CD4-positive, alpha-beta T cell treated with Interleukin-6 at 100 ng/mL for 8 hours (primary cell): ENCODE measurements at places on chromosomes 4 and X.

DNA sequence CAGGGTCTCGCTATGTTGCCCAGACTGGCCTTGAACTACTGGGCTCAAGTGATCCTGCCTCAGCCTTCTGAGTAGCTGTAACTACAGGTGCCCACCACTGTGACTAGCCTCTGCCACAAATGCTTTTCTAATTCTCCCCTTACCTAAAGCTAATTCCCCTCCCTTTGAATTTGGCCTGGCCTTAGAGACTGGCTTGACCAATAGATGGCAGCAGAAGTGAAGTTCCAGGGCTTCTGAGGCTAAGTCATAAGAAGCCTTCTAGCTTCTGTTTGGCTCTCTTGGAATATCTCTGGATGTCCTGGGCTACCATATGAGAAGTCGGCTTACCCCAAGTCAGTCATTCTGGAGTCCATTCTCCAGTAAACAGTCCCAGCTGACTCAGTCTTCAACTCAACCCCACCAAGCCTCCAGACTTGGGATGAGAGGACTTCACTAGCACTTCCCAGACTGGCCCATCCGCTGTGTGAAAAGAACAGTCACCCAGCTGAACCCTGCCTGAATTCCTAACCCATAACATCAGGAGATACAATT lies 61.0 kb downstream of the HPRT1 start:
- no peak for DNase-seq

- DNase-seq, result no peak
Observed at GRCh38 chrX:29545878-29546277, 669.5 kb upstream of the MAGEB2 start.

GRCh38 chr4:164956766-164957643 lies 20.5 kb downstream of the TRIM61 start:
- peak; percentile 59 for DNase-seq

GRCh38 chr4:155660436-155660835 lies 6.2 kb upstream of the GUCY1A1 start:
- no peak for DNase-seq

DNA sequence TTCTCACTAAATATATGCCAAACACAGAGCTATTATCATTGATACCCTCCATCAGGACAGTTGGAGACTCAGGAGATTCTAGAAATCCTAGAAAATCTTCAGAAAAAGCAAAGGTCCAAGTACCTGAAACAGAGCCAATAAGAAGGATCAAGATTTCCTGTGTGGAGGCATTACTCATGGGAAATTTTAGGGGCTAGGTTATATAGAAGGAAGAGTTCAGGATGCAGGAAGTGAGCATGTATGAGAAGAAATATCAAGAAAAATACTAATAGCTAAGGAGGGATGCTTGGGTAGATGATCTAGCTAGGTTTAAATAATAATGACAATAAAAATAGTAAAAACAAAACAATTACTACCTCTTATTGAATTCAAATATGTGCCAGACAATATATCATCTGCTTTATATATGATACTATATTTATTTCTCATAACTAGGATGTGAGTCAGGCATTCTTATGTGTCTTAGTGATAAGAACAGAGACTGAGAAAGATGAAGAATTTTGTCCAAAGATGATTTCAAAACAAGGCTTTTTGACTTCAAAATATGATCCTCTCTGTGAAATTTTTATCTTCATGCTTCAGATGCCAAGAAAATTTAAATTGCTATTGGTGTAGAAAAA lies 66.4 kb upstream of the HHIP start:
- DNase-seq, result no peak

- DNase-seq, result no peak
Observed at GRCh38 chrX:10178866-10179463, 22.2 kb downstream of the CLCN4 start.

DNA sequence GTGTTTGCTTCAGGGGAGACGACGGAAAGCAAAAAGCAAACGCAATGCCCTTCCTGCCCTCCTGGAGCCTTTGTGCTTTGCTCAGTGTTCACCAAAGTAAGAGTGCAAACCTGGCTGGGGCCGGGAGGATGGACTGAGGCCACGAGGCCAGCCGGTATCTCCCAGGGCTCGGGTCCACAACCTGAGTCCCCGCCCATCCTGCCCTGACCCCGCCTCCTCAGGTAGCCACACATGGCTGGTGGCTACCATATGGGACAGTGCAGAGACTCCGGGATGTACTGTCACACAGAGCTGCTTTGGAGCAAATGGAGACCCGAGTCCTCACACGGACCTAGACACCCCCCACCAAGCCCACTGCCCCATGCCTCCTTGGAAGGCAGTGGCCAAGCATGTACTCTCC lies 4.8 kb downstream of the ATP2B3 start:
- no peak for DNase-seq

GRCh38 chr4:153207567-153207966 lies 3.3 kb downstream of the TRIM2 start:
- DNase-seq, result no peak

GRCh38 chr4:5399790-5400421 lies 308.5 kb downstream of the EVC2 start:
- no peak for DNase-seq

DNA sequence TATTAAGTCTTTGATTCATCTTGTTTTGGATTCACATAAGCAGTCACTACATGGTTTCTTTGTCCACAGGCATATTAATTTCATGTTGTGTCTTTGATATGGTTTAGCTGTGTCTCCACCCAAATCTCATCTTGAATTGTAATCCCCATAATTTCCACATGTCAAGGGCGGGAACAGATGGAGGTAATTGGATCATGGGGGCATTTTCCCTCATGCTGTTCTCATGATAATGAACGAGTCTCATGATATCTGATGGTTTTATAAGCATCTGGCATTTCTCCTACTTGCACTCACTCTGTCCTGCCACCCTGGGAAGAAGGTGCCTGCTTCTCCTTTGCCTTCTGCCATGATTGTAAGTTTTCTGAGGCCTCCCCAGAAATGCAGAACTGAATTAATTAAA lies 1811.2 kb upstream of the PCDH10 start:
- no peak for DNase-seq

- no peak for DNase-seq
Observed at GRCh38 chr4:108651014-108651791, 804 bp downstream of the OSTC start.

GRCh38 chr4:42640613-42641012 lies 16.3 kb downstream of the ATP8A1 start:
- no peak for DNase-seq

DNA sequence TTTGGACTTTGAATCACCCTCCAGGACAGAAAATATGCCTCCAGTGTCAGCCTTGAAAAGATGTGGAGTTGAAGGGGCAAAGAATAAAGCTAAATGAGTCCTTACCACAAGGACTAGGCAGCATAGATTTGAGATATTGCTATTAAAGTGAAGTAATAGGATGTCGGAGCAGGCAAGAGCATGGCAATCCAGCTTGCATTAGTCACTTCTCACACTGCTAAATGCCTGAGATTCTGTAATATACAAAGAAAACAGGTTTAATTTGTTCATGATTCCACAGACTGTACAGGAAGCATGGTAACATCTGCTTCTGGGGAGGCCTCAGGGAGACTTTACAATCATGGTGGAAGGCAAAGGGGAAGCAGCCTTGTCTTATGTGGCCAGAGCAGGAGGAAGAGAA lies 109.8 kb upstream of the PCDH7 start:
- DNase-seq, result no peak

DNA sequence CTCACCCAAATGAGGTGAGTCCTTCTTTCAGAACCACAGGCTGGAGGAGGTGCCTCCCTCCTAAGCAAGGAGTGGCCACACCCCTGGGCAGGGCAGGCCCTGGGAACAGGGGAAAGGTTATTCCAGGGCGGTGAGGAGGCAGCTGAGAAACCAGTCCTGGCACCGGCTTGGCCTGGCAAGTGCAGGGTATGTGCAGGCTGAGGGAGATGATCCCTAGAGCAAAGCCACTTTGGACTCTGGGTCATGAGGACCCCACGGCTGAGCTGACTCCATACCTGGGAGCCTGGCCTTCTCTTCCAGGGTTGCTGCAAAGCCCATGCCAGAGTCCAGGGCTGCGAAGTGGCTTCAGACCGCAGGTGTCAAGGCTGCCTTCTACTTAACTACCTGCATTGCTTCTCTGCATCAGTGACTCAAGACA lies 49.5 kb upstream of the HELT start:
- no peak for DNase-seq

DNA sequence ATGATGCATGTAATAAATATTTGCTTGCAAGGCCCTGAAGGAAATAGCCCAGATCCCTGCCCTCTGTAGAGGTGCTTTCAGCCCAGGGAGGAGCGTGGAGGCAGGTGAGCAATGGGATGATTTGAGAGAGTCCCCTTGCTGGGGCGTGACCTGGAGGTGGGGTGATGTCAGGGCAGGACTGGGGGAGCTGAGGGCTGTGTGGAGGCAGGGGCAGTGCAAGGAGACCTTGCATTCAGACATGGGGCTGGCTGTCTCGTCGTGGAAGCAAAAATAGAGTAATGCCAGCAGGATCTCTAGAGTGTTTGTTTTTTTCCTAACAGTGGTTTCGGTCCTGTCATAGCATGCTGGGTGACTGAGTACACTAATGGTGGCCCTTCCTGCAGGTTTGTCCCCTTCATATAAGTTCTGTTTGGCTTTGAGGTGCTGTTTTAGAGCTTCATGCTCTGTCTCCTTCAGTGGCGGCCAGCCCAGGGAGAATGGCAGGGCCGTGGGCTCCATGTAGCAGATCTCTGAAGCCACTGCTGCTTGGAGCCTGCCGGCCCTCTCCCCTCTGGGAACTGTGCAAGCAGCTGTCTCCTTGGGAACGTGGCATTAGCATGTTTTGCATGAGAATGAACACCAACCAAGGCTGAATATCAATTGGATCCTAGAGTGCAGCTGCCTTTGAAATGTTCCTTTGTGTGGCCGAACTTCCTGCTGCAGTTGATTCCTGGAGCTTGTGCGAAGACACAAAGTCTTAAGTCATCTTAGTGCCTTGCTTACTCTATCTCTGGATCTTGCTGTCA lies 39.3 kb upstream of the CLDN34 start:
- no peak for DNase-seq

DNA sequence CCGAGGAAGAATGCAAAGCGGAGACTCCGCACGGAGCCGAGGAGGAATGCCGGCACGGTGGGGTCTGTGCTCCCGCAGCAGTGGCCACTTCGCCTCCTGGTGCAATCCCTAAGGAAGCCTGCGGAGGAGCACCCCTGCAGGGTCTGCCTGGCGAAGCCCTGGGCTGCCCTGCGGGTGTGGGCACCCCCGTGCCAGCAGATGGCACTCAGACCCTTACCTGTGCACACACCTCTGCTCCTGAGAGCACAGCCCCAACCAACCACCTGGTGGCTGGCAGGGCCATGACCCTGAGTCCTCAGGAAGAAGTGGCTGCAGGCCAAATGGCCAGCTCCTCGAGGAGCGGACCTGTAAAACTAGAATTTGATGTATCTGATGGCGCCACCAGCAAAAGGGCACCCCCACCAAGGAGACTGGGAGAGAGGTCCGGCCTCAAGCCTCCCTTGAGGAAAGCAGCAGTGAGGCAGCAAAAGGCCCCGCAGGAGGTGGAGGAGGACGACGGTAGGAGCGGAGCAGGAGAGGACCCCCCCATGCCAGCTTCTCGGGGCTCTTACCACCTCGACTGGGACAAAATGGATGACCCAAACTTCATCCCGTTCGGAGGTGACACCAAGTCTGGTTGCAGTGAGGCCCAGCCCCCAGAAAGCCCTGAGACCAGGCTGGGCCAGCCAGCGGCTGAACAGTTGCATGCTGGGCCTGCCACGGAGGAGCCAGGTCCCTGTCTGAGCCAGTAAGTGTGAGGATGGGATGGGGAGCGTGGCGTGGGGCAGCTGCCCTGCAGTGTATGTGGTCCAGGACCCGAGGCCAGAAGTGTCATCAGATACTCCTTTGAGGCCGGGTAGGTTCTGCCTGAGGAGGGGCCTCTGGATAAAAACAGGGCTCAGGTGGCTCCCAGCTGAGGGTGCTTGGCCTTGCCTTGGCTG lies 7.0 kb downstream of the TACC3 start:
- no peak for DNase-seq

GRCh38 chr4:140267576-140267975 lies 105.9 kb upstream of the SCOC start:
- no peak for DNase-seq

GRCh38 chr4:176902710-176903323 lies 110.1 kb upstream of the VEGFC start:
- DNase-seq, result no peak

DNA sequence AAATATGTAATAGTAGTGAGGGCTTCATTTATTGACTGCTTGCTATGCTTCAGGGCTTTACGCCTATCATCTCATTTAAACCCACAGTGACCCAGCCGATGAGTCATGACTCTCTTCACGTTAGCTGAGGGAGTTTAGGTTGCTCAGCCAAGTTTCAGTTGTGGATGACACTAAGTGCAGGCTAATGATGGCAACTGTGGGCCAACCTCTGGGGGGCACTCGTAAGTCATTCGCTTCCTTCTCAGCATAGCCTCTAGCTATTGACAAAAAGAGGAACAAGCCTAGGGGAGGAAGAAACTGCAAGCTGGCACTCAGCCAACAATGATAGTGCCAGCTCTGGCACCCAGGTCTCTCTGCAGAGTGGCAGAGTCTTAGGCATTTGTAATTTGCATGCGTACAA lies 325.0 kb downstream of the ARHGAP10 start:
- peak; percentile 71 for DNase-seq

DNA sequence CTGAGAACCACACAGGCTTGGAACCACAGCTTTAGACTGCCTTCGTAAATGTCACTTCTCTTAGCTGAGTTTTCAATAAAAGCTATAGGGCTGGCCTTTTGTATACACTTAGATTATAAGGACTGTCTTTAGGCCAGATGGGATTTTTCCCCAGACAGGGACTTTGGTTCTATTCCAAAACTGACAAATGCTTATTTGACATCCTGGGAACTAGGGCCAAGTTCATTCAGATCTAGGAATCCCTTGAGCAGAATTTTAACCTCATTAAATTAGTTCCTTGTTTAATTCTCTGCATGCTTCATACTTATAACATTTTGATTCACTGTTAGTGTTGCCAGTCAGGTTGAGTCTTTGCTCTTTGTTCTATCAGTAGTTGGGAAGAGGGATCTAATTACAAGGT lies 23.1 kb downstream of the ZRSR2 start:
- no peak for DNase-seq

GRCh38 chr4:87041141-87041540 lies 106.3 kb downstream of the AFF1 start:
- no peak for DNase-seq

- no peak for DNase-seq
Observed at GRCh38 chr4:100936661-100937375, 410.5 kb downstream of the PPP3CA start.

DNA sequence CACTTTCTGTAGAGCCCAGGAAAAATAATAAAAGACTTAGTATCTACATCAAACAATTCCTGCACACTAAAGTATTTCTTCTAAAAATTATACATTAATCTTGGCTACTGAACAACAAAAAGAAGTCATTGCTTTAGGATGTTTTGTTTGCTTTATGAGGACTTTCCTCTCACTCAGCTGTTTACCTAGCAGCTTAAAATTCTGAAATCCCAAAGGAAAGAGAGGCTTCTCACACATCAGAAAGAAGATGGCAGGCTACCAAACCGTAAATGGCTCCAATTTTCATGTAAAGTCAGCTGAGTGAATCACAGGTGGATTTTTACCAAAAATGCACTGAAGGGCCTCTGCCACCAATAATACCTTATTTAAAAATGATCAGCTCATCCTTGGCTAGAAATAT lies 9.0 kb upstream of the TRPC3 start:
- no peak for DNase-seq

GRCh38 chr4:137768881-137769280 lies 236.6 kb upstream of the PCDH18 start:
- DNase-seq, result no peak

GRCh38 chr4:146161243-146161642 lies 14.3 kb upstream of the LSM6 start:
- DNase-seq, result no peak

- no peak for DNase-seq
Observed at GRCh38 chr4:79413886-79414285, 5.9 kb upstream of the GK2 start.

GRCh38 chr4:72761368-72762038 lies 192.5 kb upstream of the ADAMTS3 start:
- no peak for DNase-seq
